ENCODE measurements at places on chromosomes 11 and 22. TPM values are rescaled to one million over a fixed set of nuclear protein-coding genes. Genes with fewer than 3 reads are reported as not detected.

DNA sequence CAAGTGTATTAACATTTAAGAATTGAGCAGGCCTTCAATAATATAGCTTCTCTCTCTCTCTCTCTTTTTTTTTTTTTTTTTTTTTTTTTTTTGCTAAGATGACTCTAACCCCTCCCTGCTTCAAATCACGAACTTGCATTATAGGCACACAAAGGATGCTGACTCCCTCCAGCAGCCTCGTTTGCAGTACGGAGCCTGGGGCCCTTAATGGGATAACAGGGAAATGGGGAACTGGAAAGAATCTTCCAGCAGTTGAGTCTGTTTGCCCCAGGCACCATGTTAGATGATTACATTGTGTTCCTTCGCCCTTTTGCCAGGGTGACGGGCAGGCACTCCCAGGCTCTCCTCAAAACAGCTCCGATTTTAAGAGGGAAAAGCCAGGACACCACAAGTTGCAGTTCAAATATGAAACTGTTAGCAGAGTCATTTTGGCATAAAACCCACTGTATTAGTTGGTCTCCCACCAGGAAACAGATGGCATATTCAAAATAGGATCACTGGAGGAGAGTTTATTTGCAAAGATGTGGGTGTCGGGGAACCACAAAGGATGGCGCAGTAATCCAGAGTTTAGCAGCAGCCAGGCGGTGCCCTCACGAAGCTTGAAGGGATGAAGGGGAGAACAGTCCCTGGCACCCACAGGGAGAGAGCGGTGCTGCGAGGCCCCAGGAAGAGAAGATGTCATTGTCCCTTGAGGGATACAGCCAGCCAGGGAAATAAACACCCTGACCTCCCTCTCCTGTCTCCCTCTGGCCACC lies 26.5 kb upstream of the TREH start:
- no peak for DNase-seq

PPME1 gene
- total RNA-seq = 28.3 TPM

- DNase-seq = no peak
Measured at GRCh38 chr22:22759371-22759770, 115.0 kb downstream of the GGTLC2 start.

DDB1 gene
- 158 TPM for total RNA-seq

- DNase-seq = no peak
Measured at GRCh38 chr11:804599-804964, 449 bp downstream of the PIDD1 start.

OR8G1 gene
- total RNA-seq = not detected

GRCh38 chr11:133697161-133697560 lies 148.2 kb downstream of the SPATA19 start:
- DNase-seq = peak; percentile 29

- no peak for DNase-seq
Measured at GRCh38 chr11:57349491-57350274, 11.5 kb downstream of the P2RX3 start.

UCP3 gene
- 0.39 TPM for total RNA-seq

GRCh38 chr11:73229896-73230875 lies 12.1 kb downstream of the P2RY2 start:
- DNase-seq = no peak

GRCh38 chr11:3969613-3970012 lies 114.1 kb downstream of the STIM1 start:
- DNase-seq = no peak

APOC3 gene
- not detected for total RNA-seq

Measured in skin of body (tissue), 3 donors.